ENCODE measurements at places on chromosomes 7 and 10. TPM values are rescaled to one million over a fixed set of nuclear protein-coding genes. Genes with fewer than 3 reads are reported as not detected.

- DNase-seq = no peak
These were observed 24.0 kb downstream of the PKD1L1 start for GRCh38 chr7:47924266-47924665.

GRCh38 chr10:113047963-113048781, 98.1 kb downstream of the TCF7L2 start:
- no peak for DNase-seq

- DNase-seq = no peak
These were observed 113.8 kb upstream of the GLI3 start for GRCh38 chr7:42350801-42351200.

DNA sequence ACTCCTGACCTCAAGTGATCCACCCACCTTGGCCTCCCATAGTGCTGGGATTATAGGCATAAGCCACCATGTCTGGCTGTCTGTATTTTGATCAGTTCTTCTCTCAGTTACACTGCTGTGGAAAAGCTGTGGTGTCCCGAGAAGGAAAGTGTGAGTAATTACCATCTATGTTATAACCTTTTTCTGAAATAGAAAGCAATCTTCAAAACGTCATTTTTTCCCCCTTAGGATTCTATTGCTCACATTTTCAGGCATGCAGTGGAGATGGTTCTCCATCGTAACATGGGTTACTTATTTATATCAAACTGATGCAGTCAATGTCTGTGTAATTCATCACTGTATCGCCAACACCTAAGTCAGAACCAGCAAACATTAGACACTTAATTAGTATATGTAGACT, 103.5 kb upstream of the FAM3C start:
- DNase-seq = no peak

DNA sequence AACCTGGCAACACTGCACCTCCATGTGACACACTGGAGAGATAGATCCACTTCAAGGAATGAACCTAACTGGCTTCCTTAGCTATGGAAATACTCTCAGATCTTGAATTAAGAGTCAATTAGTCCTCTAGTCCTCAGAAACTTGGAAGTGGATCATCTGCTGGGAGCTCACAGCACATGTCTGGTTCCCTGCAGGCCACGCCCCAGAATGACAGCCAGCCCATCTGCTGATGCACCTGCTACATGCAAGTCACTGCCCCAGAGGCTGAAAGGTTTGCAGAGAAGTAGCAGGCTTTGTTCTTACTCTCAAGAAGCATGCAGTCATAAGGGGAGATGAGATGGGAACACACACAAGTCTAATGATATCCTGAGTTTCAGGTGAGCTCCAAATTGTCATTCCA, 275.9 kb downstream of the SKAP2 start:
- no peak for DNase-seq

DNA sequence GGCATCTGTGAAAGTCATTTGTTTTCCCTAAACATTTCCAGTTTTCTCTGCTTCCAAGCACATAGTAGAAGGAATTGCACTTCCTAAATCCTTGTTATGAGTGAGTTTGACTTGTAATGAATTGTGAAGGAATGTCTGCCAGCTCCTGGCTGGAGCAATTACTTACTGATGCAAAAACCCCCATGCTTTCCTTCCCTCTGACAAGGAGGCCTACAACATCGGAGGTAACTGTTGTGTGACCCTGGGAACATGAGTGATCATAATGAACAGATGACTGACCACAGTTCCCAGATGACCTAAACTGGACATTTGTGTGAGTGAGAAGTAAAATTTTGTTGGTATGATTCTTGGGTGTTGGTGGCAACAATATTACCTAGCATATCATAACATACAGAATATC, 21.4 kb upstream of the CPVL start:
- no peak for DNase-seq

DNA sequence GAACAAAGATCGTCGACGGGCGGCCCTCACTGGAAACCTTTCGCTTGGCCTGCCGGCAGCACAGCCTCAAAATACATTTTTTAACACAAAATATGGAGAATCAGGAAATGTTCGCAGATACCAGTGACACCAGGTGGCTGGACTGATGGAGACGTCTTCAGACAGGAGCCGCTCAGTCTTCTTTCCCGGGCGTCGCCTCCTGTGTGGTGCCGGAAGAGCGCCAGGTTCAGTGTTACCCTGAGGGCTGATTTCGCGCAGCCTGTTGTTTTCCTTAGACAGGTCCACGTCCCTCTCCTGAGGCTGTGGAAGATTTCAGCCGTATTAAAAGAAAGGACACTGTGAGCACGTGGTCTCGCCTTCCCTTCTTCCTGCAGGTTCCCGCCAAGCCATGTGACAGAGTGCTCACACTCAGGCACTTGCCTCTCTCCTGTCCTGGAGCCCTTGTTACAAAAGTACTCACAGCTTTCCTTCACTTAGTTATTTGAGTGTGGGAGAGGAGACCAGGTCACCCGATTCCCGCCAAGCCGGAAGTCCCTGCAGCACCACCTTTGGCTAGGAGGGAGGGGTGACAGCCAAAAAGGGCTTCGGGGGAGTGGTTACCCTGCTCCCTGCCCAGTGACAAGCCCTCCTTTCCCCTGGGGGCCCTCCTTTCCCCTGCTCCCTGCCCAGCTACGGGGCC, 21.7 kb upstream of the PWWP2B start:
- DNase-seq = no peak

Gene EN2
- total RNA-seq = 0.19 TPM

Gene TMEM229A
- 0.10 TPM for total RNA-seq

Gene SFTPA1
- total RNA-seq = 0.83 TPM

Gene COL1A2
- 2,112 TPM for total RNA-seq

Gene ZNHIT1
- total RNA-seq = 44.6 TPM
